ENCODE measurements at places on chromosomes 1 and 21.

DNA sequence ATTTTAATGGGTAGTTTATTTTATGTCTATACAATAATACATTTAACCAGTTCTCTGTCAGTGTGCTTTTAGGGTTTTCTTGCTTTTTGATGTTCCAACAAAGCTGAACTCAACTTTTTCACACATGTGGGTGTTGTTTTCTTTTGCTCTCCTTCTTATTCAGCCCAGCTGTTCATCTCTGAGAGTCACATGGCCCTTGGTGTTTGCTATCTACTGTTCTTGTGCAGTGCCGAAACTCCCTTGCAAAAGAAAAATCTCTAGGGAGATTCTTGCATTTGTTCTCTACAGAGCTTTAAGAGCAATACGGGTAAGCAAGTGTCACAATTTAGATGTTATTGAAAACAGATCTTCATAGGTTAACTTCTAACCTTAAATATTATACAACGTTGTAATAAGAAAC lies 281.1 kb upstream of the CXADR start:
- DNase-seq = no peak

GRCh38 chr1:23600283-23600682 lies 41.0 kb upstream of the ID3 start:
- DNase-seq = no peak

DNA sequence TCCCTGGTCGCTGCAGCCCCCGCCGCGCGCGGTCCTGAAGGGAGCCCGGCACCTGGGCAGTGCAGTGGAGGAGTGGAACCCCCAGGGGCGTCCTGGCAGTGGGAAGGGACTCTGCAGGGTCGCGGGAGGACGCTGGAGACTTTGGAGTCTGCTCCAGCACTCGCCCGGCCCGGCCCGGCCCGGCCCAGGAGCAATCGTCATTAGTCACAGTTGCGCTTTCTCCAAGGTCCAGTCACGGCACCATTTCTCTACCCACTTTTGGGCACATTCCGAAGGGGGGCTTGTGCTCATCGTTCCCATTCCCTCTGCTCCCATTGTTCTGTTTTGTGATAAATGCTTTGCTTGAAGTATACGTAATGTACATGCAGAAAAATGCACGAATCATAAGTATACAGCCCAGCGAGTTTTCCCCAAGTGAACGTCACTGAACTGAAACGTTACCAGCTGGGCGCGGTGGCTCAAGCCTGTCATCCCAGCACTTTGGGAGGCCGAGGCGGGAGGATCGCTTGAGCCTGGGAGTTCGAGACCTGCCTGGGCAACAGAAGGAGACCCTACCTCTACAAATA lies 999 bp downstream of the THAP3 start:
- DNase-seq = peak; percentile 46

DNA sequence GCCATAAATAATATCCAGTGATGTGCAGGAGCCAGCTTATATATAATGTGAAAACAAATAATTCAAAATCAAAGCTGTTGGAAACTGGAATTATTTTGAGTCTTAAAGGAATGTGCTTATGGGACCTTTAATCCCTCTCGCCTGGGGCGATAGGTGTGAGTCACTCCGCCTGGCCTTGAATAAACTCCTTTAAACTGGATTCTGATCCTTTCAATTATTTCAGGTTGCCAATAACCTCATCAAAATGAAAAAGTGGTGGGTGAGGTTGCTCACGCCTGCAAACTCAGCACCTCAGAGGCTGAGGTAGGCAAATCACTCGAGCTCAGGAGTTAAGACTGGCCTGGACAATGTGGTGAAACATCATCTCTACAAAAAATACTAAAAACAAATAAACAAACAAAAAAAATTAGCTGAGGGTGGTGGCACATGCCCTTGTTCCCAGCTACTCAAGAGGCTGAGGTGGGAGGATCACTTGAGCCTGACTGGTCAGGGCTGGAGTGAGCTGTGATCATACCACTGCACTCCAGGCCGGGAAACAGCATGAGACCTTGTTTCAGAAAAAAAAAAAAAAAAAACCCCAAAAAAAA lies 11.4 kb upstream of the SLC2A5 start:
- peak; percentile 55 for DNase-seq

GRCh38 chr1:18539171-18539570 lies 58.4 kb downstream of the KLHDC7A start:
- no peak for DNase-seq
